ENCODE measurements at places on chromosomes 3 and 15.

- DNase-seq, result no peak
These were observed 288.6 kb downstream of the FOXP1 start for GRCh38 chr3:71294919-71295318.

- DNase-seq, result no peak
These were observed 65.2 kb downstream of the ASTE1 start for GRCh38 chr3:130961458-130961857.

DNA sequence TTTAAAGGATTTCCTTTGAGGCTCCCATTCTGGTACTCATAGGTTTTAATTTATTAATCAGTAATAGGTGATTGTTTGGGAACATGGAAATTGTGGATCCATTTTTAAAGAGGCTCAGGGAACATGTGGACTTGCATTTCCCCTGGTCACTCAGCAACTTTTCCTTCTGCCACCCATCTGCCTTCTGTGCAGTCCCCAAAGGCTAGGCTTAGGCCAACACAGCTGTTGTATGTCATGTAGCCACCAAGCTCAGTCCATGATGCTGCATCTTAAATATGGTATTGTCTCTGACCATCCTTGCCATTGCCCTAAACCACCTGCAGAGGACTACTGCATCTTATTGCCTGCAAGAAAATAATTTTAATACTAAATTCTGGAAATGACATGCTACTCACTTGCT lies 416.7 kb upstream of the SEMA6D start:
- DNase-seq, result no peak

DNA sequence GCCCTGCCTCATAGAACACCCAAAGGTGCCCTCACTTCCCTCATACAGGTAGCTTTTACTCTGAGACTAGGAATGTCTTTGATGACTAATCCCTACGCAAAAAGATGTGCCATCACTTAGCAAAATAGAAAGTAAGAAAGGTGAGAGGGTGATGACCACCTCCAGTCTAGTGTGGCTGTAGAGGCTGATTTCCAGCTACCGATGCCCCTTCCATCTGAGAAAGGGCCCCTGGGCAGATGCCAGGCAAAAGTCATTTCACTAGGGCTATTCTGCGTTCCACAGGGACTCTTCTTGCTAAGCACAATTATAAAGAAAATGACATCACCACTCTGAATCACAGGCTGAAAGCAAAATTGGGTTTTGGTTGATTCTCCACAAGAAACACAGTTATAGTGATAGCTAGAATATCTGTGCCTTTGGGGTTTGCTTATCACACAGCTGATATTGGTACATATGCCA lies 77.4 kb downstream of the RBPMS2 start:
- no peak for DNase-seq

- no peak for DNase-seq
These were observed 2.1 kb upstream of the ATP13A4 start for GRCh38 chr3:193556841-193557240.

Data from hematopoietic multipotent progenitor cell treated with erythropoietin and hydrocortisone succinate and interleukin-3 and kit ligand, for 15 days (in vitro differentiated cells).